ENCODE measurements at places on chromosomes 7 and 10. TPM values are rescaled to one million over a fixed set of nuclear protein-coding genes. Genes with fewer than 3 reads are reported as not detected.
A peak's percentile ranks its signal among the peaks of the same experiment; 100 is the strongest.

Gene CALY
- total RNA-seq, result not detected

GRCh38 chr10:114370199-114370598 lies 34.1 kb downstream of the AFAP1L2 start:
- no peak for DNase-seq

GRCh38 chr10:71323407-71323806 lies 4.3 kb downstream of the SLC29A3 start:
- no peak for DNase-seq

DNA sequence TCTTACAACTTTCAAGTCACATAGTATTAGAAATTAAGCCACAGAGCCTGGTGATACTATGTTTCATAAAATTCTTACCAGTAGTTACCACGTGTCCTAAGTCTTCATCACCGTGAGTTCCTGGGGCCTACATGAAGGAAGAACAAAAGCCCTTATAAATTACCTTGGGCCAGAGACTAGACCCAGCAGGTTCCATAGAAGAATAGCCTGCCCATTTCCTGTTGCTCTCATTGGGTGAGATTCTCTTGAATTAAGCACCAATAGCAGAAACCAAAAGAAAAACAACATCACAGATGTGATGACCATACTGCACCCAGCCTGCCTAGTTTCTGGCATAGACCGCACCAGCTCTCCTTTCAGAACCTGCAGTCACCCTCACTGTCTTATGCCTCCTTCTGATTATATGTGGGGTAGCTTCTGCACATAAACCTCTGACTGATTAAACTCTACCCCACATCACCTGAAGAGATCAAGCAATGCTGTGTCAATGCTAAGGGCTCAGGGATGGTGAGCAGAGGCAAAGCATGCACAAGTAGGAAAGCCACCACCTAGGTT lies 18.0 kb upstream of the SEM1 start:
- no peak for DNase-seq

Gene ZNF239
- total RNA-seq, result 5.6 TPM

- peak; percentile 95 for DNase-seq
Observed at GRCh38 chr10:4372601-4373000, 453.4 kb upstream of the AKR1E2 start.

DNA sequence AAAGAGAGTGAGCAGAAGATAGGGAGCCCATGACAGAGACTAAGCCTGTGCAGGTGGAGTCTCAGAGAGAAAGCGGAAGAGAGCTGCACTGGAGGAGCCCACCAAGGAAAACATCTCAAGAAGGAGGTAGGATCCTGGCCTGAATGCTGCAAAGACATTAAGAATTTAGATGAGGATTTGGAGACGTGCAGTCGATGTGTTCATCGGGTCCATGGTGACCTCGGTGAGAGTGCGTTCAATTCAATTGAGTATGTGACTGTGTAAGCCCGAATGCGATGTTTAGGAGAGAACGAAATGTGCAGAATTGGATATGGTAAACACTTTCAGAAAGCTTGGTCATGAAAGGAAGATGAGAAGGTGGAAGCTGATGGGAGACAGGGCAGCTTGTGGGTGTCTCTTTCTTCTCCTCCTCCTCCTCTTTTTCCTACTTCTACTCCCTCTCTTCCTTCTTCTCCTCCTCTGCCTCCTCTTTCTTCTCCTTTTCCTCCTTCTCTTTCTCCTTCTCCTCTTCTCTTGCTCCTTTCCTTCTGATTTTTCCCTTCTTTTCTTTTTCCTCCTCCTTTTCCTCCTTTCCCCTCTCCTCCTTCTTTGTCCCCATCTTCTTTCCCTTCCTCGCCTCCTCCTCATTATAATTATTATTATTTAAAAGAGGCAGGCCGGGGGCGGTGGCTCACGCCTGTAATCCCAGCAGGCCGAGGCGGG lies 276.0 kb downstream of the RPS24 start:
- no peak for DNase-seq

DNA sequence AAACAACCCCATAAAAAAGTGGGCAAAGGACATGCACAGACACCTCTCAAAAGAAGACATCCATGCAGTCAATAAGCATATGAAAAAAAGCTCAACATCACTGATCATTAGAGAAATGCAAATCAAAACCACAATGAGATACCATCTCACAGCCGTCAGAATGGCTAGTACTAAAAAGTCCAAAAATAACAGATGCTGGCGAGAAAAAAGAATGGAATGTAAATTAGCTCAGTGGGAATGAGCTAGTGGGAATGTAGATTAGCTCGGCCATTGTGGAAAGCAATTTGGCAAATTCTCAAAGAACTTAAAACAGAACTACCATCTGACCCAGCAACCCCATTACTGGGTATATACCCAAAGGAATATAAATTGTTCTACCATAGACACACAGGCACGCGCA lies 287.0 kb downstream of the WDR37 start:
- no peak for DNase-seq

DNA sequence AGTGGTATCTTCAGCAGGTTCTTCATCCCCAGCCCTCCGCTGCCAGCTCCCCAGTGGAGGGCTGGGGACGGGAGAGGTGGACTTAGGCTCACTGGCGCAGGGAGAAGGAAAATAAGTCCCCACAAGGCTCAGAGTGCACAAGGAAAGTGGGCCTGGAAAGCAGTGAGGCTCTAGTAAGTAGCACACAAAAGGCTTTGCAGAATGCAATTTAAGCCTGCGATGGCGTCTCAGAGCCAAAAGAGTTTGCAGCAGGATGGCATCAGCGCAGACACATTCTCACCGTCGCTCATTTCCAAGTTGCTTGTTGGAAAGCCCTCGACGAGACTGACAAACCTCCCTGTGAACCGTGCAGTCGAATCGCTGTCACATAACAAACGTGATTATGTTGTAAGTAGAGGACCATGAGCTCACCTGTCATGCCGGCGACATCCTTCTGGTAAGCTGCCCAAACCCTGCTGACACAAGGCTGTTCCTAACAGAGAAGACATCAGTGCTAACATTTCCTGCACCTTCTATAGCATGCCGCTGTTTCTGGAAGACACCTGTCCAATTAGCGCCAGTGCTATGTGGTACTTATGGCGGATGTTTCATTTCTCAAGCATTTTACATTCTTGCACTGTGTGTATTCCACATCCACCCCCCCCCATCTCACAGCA lies 98.3 kb upstream of the NPVF start:
- DNase-seq, result no peak

DNA sequence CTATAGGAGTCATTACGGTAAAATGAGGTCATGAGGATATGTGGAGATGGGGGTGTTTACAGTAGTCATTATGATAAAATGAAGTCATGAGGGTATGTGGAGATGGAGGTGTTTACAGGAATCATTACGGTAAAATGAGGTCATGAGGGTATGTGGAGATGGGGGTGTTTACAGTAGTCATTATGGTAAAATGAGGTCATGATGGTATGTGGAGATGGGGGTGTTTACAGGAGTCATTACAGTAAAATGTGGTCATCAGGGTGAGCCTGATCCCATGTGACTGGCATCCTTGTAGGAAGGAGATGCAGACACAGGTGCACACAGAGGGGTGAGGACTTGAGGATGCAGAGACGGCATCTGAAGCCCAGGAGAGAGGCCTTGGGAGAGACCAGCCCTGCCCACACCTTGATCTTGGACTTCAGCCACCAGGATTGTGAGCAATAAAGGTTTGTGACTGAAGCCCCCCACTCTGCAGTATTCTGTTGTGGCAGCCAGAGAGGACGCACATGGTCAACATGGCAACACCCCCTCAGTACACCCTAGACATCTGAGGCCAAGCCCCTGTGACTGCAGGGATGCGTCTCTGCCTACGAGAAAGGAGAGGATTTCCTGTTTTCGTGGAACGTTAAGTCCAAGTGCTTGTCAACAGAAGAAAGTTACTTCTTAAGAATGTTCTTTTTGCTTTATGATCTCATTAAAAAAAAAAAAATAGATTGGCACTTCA lies 544.4 kb downstream of the DNAJB6 start:
- no peak for DNase-seq

Gene UTF1
- total RNA-seq, result not detected

GRCh38 chr7:101813402-101814019 lies 3.9 kb upstream of the CUX1 start:
- DNase-seq, result no peak

DNA sequence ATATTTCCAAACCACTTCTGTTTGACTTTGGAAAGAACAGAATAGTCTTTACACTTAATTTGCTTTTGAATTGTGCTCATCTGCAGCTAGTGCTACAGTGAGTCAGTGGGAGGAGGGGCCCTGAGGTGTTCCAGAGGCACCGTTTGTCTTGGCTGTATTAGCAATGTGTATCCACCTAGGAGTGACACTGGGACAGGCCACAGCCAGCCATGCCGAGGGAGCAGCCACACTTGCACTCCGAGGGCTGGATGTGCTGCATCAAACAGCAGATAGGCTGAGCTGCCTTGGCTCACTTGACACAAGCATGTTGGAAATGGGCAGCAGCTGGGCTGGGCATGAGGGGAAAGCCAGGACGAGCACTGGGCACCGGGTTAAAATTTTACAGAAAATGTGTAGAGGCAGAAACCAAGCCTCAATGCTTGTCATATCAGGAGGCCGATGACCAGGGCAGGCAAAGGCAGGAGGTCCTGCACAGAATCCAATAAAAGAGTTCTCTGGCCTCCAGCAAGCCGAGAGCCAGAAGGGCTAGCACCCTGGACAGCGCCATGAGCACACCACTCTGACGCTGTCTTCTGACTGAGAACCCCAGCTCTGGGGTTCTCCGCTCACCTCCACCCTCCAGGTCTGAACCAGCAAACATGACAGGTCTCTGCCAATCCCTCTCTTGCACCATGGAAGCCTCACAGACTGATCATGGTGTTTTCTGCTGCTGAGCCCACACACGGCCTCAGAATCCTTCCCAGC lies 163.3 kb downstream of the GRID1 start:
- no peak for DNase-seq
